Adipocyte (in vitro differentiated cells): ENCODE measurements at places on chromosomes 1 and 21.
A peak's percentile ranks its signal among the peaks of the same experiment; 100 is the strongest.

- DNase-seq, result no peak
Observed at GRCh38 chr21:36828208-36828607, 129.3 kb downstream of the SIM2 start.

- DNase-seq, result peak; percentile 7
Observed at GRCh38 chr1:112788561-112788960, 73.4 kb upstream of the PPM1J start.

DNA sequence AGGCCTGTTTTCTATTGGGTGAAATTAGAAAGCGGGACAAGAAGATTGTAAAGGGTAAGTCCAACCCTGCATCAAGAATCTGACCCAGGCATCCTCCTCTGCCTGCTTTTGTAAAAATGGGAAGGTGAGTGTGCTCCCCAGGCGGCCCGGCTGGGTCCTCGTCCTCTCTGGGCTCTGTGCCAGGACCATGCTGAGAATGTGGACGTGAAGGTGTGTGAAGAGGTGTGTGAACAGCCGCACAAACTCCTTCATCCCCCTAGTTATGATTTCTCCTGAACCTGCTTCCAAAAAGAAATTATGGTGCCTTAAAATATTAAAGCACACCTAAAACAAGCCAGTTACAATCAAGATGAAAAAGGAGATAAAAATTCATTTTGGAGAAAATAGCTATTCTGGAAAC is 185.7 kb downstream of the IGSF21 start:
- no peak for DNase-seq

DNA sequence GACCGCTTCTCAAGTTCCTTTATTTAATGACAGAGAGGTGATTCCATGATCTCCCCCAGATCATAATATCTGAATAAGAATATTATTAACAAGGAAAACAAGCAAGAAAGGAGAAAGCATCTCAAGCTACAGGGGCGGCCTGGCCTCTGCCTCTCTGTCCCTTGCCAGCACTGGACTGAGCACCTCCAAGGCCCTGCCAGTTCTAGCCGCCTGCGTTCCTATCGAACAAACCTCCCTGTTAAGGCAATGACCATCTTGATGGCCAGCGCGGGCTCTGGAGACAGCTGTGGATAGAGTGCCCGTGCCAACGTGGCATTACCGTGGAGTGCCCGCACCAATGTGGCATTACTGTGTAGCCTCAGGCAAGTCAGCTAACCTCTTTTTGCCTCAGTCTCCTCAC is 84.8 kb downstream of the NPHP4 start:
- no peak for DNase-seq

DNA sequence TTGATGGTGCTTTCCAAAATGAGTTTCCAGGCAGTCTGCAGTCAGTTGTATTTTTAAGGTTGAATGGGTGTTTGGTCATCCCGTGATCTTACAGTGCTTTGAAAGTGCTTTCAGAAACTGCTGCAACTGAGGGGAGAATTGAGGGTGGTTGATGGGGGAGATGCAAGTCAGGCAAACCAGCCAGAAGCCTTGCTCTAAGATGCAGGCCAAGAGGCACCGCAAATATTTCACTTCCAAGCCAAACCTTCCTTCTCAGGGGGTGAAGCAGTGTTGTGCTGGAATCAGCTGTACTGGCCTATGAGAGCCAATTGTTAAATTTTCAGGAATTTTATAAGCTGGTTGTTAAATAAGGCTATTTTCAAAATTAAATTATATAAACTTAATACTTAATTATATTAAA is 151.6 kb downstream of the KCNJ6 start:
- no peak for DNase-seq

DNA sequence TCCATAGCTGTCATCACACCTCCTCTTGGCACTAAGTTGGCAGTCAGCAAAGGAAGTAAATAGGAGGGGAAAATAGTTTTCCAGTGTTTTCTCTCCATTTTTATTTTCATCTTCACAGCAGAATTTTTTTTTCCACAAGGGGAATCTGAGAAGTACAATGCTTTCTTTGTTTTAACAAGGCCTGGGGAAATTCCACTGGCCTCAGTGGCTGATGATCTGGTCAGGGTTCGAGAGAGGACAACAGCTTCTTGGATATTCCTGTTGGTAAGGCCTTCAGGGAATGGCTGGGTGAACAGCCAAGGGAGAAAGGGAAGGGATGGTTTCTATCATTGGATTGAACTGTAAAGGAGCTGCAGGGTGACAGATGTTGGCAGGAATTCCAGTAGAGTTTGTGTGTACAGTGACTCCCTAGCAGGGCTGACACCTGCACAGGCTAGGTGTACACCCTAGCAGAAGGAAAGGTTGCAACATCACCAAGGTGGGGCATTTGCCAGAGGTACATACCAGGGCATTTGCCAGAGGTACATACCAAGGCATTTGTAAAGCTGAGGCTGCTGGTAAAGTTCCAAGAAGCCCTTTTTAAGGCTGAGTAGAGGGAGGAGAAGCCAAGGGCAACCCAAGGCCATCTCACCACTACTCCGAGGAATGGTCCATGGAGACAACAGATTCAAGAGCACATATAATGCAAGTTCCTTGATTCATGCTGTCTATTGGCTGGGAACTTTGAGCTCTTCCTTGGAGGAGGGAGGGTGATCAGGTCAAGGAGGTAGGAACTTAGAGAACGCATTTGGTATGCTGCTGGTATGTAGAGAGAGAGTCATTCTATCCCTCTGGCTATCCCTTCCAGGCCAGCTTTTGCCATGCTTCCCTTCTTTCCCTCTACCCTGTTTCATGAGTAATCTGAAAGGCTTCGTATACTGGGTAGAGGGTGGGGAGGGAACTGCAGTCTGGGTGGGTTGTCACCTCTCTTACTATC is 3.1 kb downstream of the GJA5 start:
- DNase-seq, result peak; percentile 14

DNA sequence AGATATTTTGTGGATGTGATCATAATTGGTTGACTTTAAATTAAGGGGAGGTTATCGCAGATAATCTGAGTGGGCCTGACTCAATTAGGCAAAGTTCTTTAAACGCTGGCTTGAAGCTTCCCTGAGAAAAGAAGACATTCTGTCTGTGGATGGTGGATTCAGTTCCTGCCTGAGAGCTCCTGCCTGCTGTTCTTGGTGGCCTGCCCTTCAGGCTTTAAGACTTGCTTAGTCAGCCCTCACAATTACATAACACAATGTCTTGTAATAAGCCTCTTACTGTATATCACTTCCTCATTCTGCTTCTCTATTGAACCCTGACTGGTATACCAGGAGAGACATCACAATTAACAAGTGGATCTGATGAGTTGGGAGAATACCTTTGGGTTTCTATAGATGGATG is 50.2 kb downstream of the KCNJ6 start:
- no peak for DNase-seq

- peak; percentile 91 for DNase-seq
Observed at GRCh38 chr1:212218911-212219310, 66.3 kb upstream of the PPP2R5A start.

DNA sequence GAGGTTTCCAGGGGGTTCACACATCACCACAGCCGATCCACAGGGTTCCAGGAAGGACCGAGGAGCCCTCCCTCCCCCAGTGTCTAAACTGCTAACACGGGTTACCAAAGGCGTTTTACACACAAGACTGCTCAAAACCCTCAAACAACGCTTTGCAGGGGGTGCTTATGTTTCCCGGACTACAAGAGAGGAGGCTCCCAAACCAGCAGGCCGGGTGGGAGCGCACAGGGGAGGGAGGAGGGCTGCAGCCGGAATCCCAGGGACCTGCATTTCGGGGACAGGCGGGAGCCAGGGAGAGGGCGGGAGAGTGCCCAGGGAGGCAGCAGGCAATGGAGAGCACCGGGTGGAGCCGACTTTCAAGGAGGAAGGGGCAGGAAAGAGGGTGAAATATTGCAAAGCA is 50.8 kb downstream of the ACBD3 start:
- DNase-seq, result no peak

DNA sequence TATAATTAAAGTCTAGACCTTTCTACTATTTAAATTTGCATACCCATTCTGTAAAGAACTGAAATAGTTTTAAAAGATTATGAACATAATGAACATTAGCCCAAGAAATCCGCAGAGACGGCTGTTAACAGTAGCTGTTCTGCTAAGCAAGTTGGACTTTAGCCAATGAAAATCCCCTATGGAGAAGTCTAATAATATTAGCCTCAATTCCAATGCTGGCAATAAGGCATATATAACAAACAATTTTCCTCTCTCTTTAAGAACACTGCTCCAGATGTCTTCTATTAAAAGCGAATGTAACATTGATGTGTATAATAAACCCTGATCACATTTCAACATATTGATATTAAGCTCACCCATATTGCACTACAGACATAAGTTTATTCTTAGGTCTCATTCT is 221.3 kb upstream of the KCTD3 start:
- DNase-seq, result peak; percentile 7
